ENCODE measurements at places on chromosomes 13 and 19.

DNA sequence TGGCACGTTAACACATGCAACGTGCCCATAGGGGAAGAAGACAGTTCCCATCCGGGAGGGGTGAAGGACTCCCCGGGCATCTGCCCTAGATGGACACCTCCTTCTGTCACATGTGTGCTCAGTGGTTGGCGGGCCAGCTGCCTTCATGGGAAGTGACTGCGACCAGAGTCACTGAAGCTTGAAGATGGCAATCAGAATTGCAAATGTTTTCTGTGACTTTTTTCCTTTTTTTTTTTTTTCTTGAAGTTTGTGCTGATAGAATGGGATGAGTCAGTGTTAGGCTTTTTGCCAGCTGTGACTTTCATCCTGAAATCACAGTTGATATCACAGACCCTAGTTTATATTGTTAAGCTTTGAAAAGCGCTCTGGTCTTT lies 109.2 kb upstream of the MCF2L start:
- no peak for DNase-seq

- no peak for DNase-seq
Measured at GRCh38 chr13:94660695-94661326, 51.5 kb downstream of the SOX21 start.

DNA sequence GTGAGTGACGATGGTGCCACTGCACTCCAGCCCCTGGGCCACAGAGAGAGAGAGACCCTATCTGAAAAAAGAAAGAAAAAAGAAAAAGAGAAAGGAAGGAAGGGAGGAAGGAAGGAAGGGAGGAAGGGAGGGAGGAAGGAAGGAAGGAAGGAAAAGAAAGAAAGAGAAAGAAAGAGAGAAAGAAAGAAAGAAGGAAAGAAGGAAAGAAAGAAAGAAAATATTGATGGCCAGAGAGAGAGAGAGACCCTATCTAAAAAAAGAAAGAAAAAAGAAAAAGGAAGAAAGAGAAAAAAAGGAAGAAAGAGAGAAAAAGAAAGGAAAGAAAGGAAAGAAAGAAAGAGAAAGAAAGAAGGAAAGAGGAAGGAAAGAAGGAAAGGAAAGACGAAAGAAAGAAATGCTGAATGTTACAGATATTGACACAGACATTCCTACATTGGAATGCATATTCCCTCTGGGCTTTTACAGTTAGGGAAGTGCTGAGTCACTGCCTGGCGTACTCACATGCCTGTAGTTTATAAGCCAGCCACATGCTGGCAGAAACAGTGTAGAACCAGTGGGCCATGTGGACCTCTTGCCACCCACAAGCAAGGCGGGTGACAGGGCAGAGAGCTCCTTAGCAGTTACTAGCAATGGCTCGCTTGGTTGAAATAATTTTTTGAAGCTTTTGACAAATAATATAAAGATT lies 34.6 kb upstream of the SLC46A3 start:
- no peak for DNase-seq

DNA sequence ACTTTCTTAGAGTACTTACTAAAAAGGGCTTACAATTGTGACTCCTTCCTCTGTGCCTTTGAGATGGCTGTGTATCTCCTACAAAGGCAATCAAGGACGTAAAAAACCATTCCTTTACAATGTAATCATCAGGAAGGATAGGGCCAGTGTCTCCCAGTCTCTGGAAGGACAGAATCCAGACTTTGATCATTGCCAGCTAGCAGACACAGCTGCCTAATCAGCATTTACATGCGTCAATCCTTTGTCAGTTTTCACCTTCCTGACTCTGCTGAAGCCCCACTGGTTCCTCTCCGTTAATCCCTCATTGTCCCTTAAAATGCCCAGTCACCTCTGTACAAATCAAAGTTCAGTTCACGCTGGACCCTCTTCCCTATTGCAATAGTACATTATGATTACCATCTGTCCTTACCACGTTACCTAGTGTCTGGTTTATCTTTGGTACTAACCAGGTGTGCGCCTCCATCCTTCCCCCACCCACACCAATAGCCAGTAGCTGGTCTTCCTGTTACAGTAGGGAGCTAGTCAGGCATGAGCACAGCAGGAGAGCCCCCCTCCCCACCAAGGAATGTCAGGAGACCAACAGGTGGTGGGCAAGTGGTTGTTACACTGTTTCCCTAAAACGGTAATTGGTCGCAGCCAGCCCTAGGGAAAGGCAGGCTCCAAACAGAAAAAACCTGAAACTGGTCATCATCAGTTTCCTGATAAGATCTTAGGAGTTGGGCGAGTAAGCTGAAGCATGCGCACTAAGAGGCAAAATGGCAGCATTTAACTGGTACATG lies 49.7 kb downstream of the TGDS start:
- no peak for DNase-seq

GRCh38 chr13:71714802-71715375 lies 152.1 kb downstream of the DACH1 start:
- DNase-seq, result no peak

- no peak for DNase-seq
Measured at GRCh38 chr13:66492479-66492878, 737.7 kb downstream of the PCDH9 start.

GRCh38 chr19:14337510-14337909 lies 43.7 kb upstream of the ADGRE5 start:
- no peak for DNase-seq

DNA sequence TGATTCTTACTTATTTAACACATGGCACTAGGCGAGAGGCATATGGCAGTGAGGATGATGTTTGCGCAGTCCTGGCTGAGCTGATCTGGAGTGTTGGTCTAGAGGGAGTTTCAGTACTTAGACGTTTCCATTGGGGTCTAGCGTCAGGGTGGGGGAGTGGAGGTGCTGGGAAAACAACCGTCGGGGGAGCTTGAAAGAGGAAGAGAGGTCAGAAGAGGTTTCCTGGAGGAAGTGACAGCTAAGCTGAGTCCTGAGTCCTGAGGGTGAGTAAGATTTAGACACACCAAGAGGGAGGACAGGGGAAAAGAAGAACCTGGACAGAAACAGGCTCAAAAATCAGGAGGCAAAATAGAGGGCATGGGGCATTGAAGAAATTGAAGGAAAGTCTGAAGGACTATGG lies 81.4 kb downstream of the ALOX5AP start:
- DNase-seq, result no peak

DNA sequence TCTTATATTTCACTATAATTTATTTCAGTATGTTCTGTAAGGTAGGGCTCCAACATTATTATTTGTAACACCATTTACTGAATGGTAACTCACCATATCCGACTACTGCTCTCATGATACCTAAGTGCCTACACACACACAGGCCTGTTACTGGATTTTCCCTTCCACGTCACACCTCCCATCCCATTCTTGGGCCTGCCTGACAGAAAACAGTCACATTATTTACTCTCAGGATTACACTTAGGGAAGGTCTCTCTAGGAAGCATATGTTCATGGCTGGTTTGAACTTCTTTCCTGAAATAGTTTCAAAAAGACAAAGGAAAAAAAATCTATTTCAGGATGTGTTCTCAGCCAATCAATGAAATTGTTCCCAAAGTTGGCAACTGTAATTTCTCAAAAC lies 102.3 kb upstream of the DOCK9 start:
- DNase-seq, result no peak

DNA sequence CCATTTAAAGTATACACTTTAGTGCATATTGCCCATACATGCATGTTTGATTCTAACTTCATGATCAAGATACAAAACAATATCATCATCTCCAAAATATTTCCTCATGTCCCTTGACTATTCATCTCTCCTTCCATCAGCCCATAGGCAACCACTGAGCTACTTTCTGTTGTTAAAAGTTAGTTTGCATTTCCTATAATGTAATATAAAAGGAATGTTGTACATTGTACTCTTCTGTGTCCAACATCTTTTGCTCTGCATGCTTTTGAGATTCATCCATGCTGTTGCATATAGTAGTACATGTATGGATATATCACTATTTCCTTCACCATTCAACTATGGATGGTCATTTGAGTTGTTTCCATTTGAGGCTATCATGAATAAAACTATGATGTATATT lies 74.7 kb downstream of the ITGBL1 start:
- no peak for DNase-seq

- DNase-seq, result no peak
Measured at GRCh38 chr19:45739498-45740439, 6.5 kb downstream of the MEIOSIN start.

GRCh38 chr19:44553478-44554171 lies 24.1 kb upstream of the CEACAM20 start:
- DNase-seq, result no peak

DNA sequence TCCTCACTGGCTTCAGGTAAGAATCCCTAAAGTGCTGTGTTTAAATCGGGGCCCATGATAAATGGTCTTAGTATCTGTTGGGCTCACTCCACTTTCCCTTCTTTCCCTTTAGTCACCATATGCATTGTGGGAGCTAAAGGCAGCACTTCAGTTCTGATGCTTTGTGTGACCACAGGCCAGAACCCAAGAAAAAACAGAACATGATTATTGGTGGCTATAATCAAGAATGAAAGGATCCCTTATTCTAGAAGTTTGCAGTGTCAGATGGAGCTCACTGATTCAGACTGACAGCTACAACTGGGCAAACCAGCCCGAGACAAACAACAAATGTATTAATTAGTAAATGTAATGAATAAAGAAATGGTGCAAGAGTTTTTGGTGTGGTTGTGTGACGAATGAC lies 57.3 kb upstream of the POMP start:
- DNase-seq, result no peak

DNA sequence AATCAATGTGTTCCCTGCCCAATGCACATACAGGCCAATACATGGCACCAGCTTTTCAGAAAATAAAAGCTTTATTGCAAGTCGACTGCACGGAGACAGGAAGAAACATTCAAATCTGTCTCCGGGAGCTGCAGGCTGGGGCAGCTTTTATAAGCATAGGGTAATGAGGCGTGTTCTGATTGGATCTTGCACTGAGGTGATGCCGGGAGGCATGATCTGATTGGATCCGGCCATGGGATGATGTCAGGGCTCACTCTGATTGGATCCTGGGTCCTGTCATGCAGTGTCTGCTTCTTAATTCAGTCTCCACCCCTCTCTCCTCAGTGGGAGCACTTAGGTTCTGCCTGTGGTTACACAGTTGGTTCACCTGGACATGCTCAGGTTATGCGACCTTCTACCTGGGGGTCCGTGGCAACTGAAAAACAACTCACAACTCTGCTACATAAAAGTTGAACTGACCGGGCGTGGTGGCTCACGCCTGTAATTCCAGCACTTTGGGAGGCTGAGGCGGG lies 11.8 kb upstream of the FBN3 start:
- DNase-seq, result no peak

GRCh38 chr19:6533746-6534418 lies 3.1 kb downstream of the TNFSF9 start:
- DNase-seq, result no peak

DNA sequence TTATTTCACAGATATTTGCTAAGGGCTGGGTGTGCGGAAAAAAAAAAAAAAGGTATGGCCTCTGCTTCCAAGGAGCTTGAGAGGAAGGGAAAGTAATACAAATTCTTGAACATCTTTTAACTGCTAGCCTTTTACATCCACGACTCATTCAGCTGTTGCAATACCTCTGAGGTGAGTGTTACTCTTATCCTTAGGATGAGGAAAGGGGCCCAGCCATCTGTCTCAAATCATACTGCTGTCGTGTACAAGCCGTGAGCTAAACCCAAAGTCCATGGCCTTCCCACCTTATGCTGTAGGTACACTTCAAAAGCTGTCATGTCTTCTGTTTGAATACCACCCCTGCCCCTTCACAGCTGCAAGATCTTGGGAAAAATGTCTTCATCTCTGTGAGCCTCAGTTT lies 146.8 kb downstream of the KCNRG start:
- DNase-seq, result no peak

DNA sequence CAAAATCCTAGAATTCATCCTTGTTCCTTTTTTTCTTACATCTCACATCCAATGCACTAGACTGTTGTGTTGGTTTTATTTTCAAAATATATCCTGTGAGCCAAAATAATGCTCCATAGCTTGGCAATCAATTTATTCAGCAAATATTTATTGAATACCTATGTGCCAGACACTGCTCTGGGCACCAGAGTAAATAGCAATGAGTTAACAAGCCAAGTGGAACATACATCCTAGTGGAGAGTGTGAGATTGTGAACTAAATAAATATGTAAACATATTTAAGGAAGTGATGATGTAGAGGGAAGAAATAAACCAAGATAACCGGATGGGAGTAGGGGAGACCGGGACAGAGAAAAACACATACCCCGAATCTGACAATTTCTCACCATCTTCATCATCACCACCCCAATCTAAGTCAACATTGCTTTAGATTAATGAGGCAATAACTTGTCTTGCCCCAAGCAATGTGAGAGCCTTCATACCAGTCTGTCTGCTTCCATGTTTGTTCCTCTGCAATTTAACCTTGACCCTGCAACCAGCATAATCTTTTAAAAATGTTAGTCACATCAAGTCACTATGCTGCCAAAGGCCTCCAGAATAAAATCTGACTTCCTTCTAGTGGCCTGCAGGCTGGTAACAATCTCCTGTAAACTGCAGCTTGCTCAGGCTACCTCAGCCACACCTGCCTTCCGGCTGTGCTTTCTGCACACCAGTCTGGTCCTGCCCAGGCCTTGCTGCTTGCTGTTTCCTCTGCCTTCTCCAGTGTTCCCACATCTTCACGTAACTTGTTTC lies 199.2 kb downstream of the DLEU7 start:
- DNase-seq, result no peak

DNA sequence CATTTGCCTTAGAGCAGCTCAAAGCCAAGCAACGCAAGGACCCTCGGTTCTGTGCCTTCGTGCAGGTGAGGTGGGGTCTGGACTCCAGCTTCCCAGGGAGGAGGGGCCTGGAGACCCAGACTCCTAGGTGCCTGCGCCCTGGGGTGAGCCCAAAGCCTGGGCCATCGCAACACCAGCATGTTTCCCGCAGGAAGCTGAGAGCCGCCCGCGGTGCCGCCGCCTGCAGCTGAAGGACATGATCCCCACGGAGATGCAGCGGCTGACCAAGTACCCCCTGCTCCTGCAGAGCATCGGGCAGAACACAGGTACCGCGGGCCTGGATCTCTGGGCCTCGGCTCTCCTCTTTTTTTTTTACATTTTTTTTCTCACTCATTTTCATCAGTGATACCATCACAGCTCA lies 19.6 kb downstream of the ARHGEF1 start:
- no peak for DNase-seq

GRCh38 chr13:23060959-23061358 lies 119.8 kb upstream of the SGCG start:
- DNase-seq, result no peak

GRCh38 chr19:42091742-42092141 lies 15.8 kb downstream of the ZNF574 start:
- DNase-seq, result no peak

DNA sequence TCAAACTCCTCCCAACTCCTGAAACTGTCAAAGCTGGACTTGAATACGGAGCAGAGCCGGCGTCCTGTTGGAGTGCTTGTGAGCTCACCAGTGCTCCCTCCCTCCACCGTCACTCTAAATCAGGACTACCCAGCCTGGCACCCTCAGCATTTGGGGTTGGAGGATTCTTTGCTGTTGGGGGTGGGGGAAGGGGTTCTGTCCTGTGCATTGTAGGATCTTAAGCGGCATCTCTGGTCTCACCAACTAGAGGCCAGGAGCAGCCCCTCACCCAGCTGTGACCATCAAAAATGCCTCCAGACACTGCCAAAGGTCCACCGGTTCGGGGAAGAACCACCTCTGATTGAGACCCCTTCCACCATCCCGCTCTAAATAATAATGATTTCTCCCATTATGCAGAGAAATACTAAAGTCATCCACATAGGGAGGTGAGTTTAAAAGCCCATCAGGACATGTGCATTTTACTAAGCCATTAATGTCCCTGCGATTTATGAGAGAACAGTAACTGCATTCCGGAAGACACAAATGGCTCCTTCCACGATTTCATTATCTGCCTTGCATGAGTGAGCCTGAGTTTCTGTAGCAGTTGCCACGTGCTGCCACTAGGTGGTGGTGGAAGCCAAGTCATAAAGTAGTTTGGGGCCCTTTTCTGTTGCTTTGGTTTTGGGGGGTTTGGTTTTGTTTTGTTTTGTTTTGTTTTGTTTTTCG lies 16.1 kb upstream of the USP29 start:
- DNase-seq, result peak; percentile 79

Data from left hindlimb (tissue), 1 donor.